Hippocampal formation (tissue), 2 donors: ENCODE measurements at places on chromosomes 16 and 17.

DNA sequence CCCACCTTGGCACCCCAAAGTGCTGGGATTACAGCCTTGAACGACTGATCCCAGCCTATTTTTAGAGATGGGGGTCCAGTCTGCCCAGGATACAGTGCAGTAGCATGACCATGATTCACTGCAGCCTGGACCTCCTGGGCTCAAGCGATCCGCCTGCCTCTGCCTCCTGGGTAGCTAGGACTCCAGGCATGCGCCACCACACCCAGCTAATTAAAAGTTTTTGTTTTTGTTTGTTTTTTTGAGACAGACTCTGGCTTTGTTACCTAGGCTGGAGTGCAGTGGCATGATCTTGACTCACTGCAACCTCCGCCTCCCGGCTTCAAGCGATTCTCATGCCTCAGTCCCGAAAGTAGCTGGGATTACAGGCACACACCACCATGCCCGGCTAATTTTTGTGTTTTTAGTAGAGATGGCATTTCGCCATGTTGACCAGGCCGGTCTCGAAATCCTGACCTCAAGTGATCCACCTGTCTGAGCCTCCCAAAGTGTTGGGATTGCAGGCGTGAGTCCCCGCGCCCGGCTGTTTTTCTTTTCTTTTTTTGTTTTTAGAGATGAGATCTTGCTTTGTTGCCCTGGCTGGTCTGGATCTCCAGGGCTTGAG is 2.3 kb upstream of the PAFAH1B1 start:
- DNase-seq: no peak

DNA sequence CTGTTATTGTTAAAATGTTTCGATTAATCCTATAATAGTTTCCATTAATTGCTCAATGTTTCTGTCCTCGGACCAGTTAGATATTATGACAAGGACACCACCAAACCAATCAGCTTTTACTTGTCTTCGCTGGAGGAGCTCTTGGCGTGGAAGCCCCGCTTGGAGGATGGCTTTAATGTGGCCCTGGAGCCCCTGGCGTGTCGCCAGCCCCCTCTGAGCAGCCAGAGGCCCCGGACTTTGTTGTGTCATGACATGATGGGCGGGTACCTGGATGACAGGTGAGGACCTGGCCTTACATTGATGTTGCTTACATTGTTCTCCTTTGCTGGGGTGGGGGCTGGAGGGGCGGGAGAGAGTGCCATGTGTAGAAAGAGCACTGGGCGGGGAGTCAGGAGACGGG is 3.0 kb downstream of the ENGASE start:
- DNase-seq: no peak

- DNase-seq: no peak
Measured at GRCh38 chr17:57425431-57425830, 169.1 kb downstream of the MSI2 start.

- no peak for DNase-seq
Measured at GRCh38 chr17:68961214-68961882, 6.2 kb upstream of the ABCA8 start.

DNA sequence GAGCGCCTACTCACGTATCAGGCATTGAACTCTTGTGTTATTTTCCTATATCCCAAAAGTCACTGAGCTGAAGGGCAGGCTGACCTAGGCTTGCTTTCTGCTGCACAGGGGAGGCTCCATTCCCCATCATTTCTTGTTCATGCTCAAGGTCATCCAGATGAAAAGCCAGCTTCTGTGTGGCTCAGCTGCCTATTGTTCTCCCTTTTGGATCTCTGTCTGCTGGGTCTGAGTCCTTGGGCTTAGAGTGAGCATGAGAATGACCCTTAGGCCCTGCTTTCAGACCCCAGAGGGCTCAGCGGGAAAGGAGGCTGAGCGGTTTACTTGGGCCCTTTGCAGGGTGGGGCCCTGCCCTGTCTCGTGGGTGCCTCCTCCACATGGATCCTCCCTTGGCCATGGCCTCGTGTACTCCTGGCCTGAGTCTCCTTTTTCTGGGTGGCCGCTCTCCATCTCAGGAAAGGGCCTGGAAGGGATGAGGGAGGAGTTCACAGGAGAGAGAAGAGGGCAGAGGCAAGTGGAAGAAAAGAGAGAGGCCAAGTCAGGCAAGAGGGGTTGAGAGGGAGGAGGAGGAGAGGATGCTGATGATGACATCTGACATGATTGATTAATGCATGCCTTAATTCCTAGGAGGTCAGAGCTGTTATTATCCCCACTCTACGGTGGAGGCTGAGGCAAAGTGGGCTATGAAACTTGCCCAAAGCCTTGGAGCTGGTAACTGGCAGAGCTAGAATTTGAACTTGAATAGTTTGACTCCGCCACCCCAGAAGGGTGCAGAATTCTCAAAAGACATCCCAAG is 19.8 kb upstream of the MAP3K14 start:
- no peak for DNase-seq
